Pancreas (tissue), 10 donors: ENCODE measurements at places on chromosomes 2 and 18. TPM values are rescaled to one million over a fixed set of nuclear protein-coding genes. Genes with fewer than 3 reads are reported as not detected.
A peak's percentile ranks its signal among the peaks of the same experiment; 100 is the strongest.

Gene FBXO48
- 0.83 TPM for total RNA-seq

DNA sequence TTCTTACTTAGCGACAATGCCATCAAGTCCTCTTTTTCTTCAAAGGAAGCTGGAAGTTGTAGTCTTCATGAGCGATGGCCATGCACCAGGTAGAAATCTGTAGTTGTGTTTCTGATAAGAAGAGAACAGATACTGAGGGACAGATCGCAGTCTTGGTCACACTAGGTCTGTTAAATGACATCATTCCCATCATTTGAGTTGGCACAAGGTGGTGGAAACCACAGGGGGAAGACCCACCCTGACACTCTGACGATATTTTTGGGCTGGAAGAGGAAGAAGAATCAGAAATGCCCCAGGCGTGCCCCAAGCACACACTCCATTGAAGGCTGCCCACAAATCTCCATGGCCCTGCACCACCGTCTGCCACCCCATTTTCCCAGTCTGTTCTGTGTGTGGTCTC is 89.0 kb upstream of the BOD1L2 start:
- no peak for DNase-seq

- no peak for DNase-seq
These were observed 180.4 kb downstream of the FAM210A start for GRCh38 chr18:13545955-13546354.

Gene DES
- total RNA-seq = 2.4 TPM

- DNase-seq = no peak
These were observed 51.5 kb upstream of the CDH19 start for GRCh38 chr18:66655407-66655806.

Gene C2orf72
- 8.7 TPM for total RNA-seq

DNA sequence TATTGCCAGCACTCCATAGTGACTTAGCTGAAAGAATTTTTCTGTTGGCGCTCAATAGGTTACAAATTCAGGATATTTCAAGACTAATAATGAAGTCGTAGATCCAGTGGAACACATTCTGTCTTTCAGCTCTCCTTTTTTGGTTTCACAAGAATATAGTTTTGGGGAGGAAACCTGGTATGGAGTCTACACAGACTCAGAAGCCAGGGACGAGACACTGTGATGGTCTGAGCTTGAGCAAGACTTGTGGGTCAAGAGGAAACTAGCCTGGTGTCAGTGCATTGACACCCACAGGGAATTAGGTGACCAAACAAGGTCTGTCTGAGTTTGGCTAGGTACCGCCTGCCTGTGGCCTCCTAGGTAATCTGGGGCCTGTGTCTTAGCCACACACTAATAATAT is 26.9 kb downstream of the ARL4C start:
- no peak for DNase-seq

DNA sequence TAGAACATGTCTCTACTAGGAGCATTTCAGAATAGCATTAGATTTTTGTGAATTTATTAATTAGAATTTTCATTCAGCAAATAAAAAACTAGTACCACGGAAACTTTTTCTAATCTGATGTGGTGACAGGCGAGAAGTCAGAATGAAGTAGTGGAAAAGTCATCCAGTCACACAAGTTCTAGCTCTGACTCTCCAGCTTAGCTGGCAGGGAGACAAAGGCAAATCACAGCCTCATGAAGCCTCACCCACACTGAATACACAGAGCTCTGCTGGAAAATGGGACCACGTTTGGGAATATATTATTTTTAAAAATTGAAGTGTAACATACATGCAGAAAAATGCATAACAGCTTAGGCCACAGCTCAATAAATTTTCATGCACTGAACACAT is 86.1 kb downstream of the L3MBTL4 start:
- peak; percentile 70 for DNase-seq

- DNase-seq = peak; percentile 32
These were observed 53.9 kb downstream of the ANKMY1 start for GRCh38 chr2:240503848-240504247.

Gene ORMDL1
- total RNA-seq = 20.2 TPM

DNA sequence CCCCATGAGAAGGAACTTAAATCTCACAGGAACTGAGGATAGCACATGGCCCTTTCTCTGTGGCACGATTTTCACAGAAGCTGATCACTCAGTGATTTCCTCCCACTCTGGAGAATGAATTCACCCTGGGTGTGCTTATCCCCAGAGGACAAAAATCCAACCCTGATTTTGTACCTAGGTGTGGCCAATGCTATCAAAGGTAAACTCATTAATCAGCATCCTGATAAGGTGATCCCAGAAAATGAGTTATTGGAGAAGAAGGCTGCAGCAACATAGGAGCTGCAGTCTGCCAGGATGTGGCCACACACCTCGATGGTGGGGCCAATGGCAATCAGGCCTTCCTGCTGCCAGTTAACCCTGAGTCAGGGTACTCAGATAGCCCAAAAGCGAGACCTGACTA is 8.2 kb upstream of the SULT1C2 start:
- DNase-seq = no peak

Gene C18orf54
- total RNA-seq = 0.28 TPM

Gene VAMP5
- 13.3 TPM for total RNA-seq

DNA sequence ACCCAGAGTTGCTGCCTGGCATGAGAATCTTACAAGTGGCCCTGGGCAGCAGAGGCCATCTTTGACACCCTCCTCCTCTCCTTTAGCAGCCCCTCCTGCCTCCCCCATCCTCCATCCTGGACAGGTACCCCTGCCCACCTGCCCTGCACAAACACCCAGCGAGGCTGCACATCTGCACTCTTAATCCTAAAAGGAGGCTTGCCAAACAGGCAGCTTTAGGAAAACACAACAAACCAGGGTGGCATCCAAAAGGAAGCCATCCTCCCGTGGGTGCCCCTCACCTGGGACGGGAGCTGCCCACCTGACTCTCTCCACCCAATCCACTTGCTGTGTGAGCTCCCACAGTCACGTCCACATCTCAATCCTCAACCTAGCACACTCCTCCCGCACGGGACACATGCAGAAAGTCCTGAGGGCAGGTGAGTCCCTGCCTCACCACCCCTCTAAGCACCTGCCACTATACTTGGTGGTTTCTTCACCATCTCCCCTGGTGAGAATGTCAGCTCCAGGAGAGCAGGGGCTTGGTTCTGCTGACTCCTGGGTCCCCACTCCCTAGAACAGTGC is 5.8 kb downstream of the BIN1 start:
- no peak for DNase-seq

Gene KIAA2012
- not detected for total RNA-seq

Gene IL36A
- not detected for total RNA-seq

DNA sequence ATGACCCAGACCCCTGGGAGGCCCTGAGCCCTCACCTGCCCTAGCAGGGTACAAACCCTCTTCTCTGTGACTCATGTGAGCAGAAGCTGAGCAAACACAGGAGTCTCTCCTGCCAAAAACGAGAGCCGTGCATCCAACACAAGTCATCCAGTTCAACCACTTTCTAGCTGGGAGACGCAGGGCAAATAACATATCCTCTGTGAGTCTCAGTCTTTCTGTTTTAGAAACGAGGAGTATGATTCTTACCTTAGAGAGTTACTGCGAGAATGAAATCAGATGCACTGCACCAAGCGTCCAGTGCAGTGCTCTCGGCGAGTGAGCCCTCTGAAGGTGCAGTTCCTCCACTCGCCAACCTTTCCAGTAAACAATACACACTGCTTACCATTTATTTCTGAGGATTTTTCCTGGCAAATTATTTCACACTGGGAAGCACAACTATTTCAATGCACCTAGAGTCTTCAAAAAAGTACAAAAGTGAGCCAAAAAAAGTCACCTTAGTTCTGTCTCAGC is 331.8 kb upstream of the MYT1L start:
- no peak for DNase-seq

Gene OTOF
- total RNA-seq = not detected

GRCh38 chr2:2940061-2940460 is 437.6 kb downstream of the EIPR1 start:
- DNase-seq = no peak

Gene LRP2
- total RNA-seq = not detected

Gene SOWAHC
- total RNA-seq = 5.3 TPM

Gene MBOAT2
- 1.2 TPM for total RNA-seq

- DNase-seq = no peak
These were observed 172.5 kb downstream of the SMAD2 start for GRCh38 chr18:47758000-47758399.

- no peak for DNase-seq
These were observed 121.8 kb downstream of the TGFA start for GRCh38 chr2:70431716-70432347.

Gene TUBA3E
- not detected for total RNA-seq

GRCh38 chr2:84498150-84498799 is 18.0 kb upstream of the DNAH6 start:
- DNase-seq = no peak

- no peak for DNase-seq
These were observed 149.3 kb downstream of the CSRNP3 start for GRCh38 chr2:165618806-165619205.

DNA sequence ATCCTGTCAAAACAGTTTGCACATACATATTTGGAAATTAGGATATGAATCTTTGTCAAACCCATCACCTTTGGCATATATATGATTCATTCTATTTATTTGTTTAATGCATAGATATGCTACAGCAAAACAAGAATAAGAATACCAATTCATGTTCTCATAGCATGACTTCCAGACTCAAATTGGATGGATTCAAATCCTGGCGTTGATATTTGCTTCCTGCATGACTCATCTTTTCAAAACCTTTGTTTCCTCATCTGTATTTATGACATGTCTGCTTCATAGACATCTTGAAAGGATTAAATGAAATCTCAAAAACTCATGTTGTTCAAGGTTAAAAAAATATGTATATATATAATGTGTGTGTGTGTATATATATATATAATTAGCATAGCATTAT is 261.3 kb downstream of the MBD5 start:
- DNase-seq = no peak

DNA sequence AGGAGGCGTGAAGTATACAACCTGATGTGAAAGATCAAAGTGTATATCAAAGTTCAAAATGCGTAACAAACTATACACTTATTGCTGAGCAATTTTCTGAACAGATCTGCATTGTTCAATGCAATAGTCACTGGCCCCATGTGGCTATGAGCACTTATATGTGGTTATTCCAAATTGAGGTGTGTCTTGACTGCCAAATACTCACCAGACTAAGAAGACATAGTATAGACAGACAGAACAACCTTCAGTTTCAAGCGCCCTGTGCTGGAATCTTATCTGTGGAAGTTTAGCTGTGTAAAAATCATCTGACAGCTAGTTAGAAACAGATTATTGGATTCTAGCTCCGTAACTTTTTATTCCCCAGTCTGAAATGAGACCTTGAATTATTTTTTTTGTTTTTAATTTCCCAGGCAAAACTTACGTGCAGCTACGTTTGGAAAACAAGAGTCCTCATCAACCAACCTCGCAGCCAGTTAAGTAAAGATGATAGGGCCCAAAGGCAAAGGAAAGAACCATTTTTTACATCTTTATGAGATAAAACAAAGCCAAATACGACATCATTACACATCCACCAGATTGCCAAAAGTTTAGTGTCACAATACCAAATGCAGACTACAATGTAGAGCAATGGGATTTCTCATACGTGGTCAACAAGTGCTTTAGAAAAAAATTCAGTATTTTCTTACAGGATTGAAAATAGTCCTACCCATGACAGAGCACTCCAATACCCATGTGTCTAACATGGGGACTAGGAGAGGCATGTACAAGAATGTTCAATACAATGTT is 37.2 kb downstream of the MBOAT2 start:
- no peak for DNase-seq

- DNase-seq = no peak
These were observed 62.8 kb downstream of the SESTD1 start for GRCh38 chr2:179201869-179202268.

Gene SLC4A3
- 1.4 TPM for total RNA-seq

DNA sequence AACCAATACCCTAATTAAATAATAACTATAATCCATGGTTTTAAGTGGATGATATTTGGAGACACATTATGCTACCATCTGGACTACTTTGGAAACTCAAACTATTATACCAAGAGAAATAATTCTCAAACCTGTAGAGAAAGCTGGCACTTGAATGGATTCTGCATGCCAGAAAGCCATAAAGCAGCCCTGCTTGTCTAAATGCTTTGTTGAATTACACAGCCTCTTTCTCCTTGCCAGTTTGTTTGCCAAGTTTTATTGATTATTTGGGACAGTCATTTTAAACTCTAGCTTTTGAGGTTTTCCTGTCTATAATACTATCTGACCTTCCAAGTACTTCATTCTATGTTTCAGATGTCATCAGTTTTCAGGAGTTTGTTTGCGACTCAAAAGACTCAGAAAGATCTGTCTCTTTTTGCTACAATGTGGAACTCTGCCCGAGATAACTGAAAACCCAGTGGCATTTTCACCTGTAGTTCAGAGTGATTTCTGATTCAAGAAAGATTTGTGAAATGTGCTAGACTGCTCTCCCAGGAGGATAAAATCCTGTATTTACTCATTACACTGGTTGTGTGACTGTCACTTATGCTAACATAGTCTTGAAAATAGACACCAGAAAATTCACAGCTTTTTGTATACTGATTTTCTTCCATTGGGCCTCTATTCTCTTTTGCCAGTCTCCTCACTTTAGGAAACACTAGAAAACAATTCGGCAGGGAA is 29.2 kb upstream of the MBOAT2 start:
- no peak for DNase-seq

Gene ABCB11
- 0.12 TPM for total RNA-seq

DNA sequence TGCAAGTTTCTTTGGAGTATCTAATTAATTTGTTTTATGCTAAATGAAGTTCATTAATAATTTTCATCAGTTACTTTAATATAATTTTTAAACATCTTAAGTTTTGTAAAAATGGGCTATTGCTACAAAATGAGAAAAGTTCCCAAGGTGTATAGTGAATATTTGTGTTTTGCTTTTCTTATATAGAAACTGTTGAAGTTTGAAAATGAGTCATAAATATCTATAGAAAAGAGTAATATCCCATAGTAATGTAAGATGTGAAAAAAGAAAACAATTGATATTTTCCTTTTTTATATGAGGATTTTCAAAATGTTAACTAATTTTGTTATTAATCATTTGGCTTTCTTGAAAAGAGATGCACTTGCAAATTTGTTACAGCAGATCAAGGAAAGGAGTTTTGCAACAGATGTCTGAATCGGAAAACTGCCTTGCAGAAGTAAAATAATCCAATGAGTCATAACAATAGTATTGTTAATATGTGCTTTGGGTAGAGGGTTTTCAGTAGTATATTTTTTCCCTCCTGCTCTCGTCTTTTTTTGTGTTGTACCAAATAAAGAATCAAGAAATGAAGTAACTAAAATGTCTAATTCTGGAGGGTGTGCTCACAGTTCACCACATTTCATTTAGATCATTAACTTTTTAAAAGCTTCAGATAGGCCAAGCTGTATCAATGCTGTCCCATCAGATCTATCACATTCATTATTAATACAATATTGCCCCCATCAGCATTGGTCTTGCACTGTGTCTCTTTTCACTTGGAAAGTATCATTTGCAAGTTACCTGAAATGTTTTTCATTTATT is 15.5 kb downstream of the DUSP19 start:
- no peak for DNase-seq

DNA sequence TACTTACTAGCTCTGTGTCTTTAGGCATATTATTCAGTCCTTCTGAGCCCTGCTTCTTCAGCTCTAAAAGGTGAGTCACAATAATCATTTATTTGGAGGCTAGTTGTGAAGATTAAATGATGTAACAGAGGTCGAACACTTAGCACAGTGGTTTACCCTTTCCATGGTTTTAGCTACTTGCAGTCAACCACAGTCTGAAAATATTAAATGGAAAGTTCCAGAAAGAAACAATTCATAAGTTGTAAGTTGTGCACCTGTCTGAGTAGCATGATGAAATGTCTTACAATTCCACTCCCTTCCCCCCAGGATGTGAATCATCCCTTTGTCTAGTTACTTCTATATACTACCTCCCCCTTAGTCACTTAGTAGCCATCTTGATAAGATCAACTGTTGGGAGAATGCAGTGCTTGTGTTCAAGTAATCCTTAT is 217.6 kb upstream of the THUMPD2 start:
- DNase-seq = no peak

Gene MATN3
- 0.64 TPM for total RNA-seq

Gene SCYGR4
- not detected for total RNA-seq
